Activated naive CD8-positive, alpha-beta T cell treated with anti-CD3 and anti-CD28 coated beads for 36 hours (primary cell): ENCODE measurements at places on chromosomes 4 and X. TPM values are rescaled to one million over a fixed set of nuclear protein-coding genes. Genes with fewer than 3 reads are reported as not detected.

The DMD gene
- total RNA-seq, result 0.08 TPM

The ZXDB gene
- 6.8 TPM for total RNA-seq

The ATP2B3 gene
- total RNA-seq, result not detected

The RNF212 gene
- 3.8 TPM for total RNA-seq

The HAUS7 gene
- total RNA-seq, result 66.4 TPM

The FAM9A gene
- total RNA-seq, result not detected

The LIMCH1 gene
- not detected for total RNA-seq

The POU3F4 gene
- not detected for total RNA-seq

The SLC16A2 gene
- 0.60 TPM for total RNA-seq

The IL3RA gene
- total RNA-seq, result 0.29 TPM

The GPRIN3 gene
- 9.2 TPM for total RNA-seq

The TMPRSS11D gene
- total RNA-seq, result not detected

The GPRASP1 gene
- 2.3 TPM for total RNA-seq

The ASB12 gene
- total RNA-seq, result 0.16 TPM

The TMSB15B gene
- total RNA-seq, result 7.3 TPM

The KCND1 gene
- total RNA-seq, result 1.2 TPM

The S100G gene
- not detected for total RNA-seq

The NAP1L3 gene
- 3.2 TPM for total RNA-seq

The ABLIM2 gene
- total RNA-seq, result 0.62 TPM

The S100P gene
- total RNA-seq, result 0.37 TPM

The GTPBP6 gene
- total RNA-seq, result 70.5 TPM

The APLN gene
- total RNA-seq, result 2.4 TPM

The TMEM144 gene
- total RNA-seq, result 0.16 TPM

The CXXC4 gene
- total RNA-seq, result not detected

The CCNA2 gene
- total RNA-seq, result 128 TPM

The CT55 gene
- not detected for total RNA-seq

The FAAH2 gene
- total RNA-seq, result 1.9 TPM

The DDX53 gene
- not detected for total RNA-seq

The SH3TC1 gene
- 8.8 TPM for total RNA-seq

The DRP2 gene
- total RNA-seq, result 0.18 TPM

The REST gene
- 35.6 TPM for total RNA-seq

The SCLT1 gene
- total RNA-seq, result 19.2 TPM

The LEF1 gene
- 211 TPM for total RNA-seq

The MND1 gene
- total RNA-seq, result 45.3 TPM

The FGA gene
- not detected for total RNA-seq

The NEUROG2 gene
- not detected for total RNA-seq

The TRIM75 gene
- not detected for total RNA-seq

The SPP1 gene
- not detected for total RNA-seq

The TMSB15C gene
- total RNA-seq, result 2.2 TPM

The SPANXB1 gene
- not detected for total RNA-seq

The SHROOM2 gene
- not detected for total RNA-seq

The STK32B gene
- not detected for total RNA-seq

The ARL9 gene
- total RNA-seq, result 0.45 TPM
